ENCODE measurements at places on chromosomes 13 and 19.

GRCh38 chr19:53055117-53055516 lies 10.6 kb downstream of the ERVV-2 start:
- DNase-seq, result no peak

GRCh38 chr19:17817668-17818363 lies 3.5 kb downstream of the INSL3 start:
- DNase-seq, result no peak

- DNase-seq, result no peak
Measured at GRCh38 chr13:110600261-110600819, 15.0 kb upstream of the NAXD start.

DNA sequence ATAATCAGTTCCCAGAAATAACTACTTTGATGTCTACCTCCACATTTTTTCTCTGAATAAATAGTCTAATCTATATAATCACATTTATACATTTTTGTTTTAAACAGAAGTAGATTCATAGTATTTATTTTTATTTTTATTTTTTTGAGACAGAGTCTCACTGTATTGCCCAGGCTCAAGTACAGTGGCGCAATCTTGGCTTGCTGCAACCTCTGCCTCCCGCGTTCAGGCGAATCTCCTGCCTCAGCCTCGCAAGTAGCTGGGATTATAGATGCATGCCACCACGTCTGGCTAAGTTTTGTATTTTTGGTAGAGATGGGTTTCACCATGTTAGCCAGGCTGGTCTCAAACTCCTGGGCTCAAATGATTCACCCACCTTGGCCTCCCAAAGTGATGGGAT lies 16.7 kb downstream of the TM9SF2 start:
- no peak for DNase-seq

DNA sequence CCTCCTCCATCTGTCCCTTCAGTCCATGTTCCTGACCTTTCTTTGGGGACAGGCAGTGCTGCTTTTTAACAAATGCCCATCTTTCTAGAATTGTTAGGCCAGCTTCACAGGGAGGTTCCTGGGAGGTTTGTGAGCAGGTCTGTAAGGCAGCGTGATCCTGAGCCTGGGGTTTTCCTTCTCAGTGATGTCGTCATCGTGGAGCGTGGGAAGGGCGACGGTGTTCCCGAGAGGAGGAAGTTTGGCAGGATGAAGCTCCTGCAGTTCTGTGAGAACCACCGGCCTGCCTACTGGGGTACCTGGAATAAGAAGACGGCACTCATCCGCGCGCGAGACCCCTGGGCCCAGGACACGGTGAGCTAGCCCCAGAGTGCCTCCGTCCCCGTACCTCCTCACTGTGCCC lies 26.8 kb downstream of the CHAF1A start:
- DNase-seq, result no peak

- no peak for DNase-seq
Measured at GRCh38 chr13:51068501-51068900, 42.6 kb downstream of the C13orf42 start.

GRCh38 chr19:45772130-45772840 lies 3.2 kb upstream of the SIX5 start:
- DNase-seq, result no peak

- DNase-seq, result no peak
Measured at GRCh38 chr19:3610745-3611717, 4.4 kb upstream of the TBXA2R start.

GRCh38 chr19:18385675-18386542 lies at the start of gene GDF15:
Gene GDF15, plus strand, starts transcription at chr19:18386158. Its CDS starts 32 bp downstream, at chr19:18386190.
- no peak for DNase-seq

- DNase-seq, result peak; percentile 43
Measured at GRCh38 chr19:3556978-3557460, 367 bp downstream of the MFSD12 start.

DNA sequence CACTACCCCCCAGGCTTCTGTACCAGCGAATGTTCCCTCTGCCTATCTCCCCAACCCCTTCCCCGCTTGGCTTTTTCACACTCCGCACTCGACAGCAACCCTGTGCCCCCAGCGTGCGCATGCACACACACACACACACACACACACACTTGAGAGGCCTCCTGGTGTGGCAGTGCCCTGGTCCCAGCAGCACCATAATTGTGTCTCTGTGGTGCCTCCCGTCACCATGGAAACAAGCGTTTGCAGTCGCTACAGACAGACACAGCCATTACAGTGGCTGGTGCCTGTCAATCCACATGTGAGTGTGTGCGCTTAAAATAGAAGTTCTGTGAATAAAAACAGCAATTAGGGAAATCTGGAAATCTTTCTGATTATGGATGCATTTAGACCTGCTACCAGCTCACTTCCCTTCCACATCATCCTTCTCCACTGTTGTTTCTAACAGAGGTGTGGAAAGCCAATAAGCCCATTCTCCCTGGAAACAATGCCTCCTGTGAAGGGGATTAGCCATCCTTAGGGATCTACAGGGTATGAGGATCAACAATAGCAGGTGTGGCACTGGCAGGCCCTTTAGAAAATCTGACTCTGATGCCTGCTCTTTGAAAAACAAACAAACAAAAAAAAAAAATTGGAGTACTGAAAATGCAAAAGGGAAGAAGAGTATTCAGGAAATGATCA lies 146.3 kb downstream of the DCLK1 start:
- no peak for DNase-seq

- no peak for DNase-seq
Measured at GRCh38 chr19:38975861-38976271, 324 bp upstream of the FBXO17 start.

- no peak for DNase-seq
Measured at GRCh38 chr13:48630773-48631172, 23.0 kb upstream of the CYSLTR2 start.

- DNase-seq, result no peak
Measured at GRCh38 chr13:109947006-109947405, 160.6 kb upstream of the IRS2 start.

- no peak for DNase-seq
Measured at GRCh38 chr19:49643466-49643865, 1.5 kb downstream of the SCAF1 start.

DNA sequence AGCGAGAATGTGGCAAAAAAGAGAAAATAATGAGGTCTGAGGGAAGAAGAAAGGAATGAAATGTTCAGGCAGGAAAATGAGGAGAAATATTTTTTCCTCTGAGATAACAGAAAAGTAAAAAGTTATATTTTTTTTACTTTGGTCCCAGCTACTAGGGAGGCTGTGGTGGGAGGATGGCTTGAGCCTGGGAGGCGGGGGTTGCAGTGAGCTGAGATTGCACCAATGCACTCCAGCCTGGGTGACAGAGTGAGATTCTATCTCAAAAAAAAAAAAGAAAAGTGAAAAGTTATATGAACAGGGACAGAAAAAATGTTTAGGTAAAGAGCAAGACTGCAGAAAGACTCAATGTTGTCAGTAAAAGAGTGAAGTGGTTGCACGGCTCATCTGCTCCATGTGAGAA lies 603.7 kb upstream of the GPC6 start:
- no peak for DNase-seq

GRCh38 chr19:7554565-7554964 lies 19.0 kb downstream of the PNPLA6 start:
- DNase-seq, result no peak

GRCh38 chr13:29484236-29484635 lies 111.3 kb downstream of the SLC7A1 start:
- DNase-seq, result no peak

GRCh38 chr19:1807030-1807694 lies 4.9 kb downstream of the ATP8B3 start:
- DNase-seq, result no peak

DNA sequence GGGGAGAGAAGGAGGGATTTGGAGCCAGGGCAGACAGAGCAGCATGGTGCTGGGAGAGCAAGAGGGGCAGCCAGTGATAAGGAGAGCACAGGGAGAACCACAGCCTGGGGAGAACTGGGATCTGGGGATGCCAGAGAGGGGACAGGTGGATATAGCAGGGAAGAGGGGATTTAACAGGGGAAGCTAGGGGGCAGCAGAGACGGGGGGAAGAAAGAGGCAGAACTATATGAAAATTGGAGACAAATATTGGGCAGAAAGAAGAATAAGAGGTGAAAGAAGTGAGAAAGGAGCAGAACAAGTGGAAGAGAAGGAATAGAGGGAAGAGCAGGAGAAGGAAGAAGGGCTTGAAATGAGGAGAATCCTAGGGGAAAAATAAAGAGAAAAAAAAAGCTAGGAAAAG lies 6.5 kb upstream of the ZNF528 start:
- DNase-seq, result no peak

GRCh38 chr13:39016087-39016486 lies 21.8 kb downstream of the PROSER1 start:
- no peak for DNase-seq

- DNase-seq, result no peak
Measured at GRCh38 chr13:69737129-69737935, 370.3 kb upstream of the ATXN8OS start.

GRCh38 chr19:5182751-5183150 lies 157.9 kb downstream of the PTPRS start:
- no peak for DNase-seq

DNA sequence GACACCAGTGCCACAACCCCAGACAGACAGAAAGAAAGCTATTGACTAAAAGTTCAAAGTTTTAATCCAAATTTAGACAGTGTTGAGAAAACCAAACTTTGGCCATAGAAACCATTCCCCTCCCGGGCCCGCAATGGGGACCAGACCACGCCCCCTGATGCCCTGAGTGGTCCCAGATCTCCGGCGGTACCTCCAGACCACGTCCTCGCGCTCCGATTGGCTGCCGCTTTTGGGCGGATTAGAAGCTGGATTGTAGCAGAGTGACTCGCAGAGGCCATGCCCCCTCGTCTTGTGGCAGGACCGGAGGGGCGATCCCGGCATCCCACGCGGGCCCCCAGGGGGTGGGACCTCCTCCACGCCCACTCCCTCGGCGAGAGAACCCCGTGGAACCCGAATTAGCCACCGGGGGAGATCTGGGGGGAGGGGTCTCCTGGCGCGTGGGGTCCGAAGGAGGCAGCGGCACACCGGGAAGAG lies 797 bp upstream of the HSD17B14 start:
- peak; percentile 72 for DNase-seq

GRCh38 chr19:39405958-39406655 lies 540 bp upstream of the ZFP36 start:
- DNase-seq, result peak; percentile 84

- no peak for DNase-seq
Measured at GRCh38 chr19:793806-794205, 3.4 kb upstream of the PTBP1 start.

- DNase-seq, result no peak
Measured at GRCh38 chr13:30049692-30050091, 199.3 kb upstream of the UBL3 start.

Measured in stimulated activated CD8-positive, alpha-beta memory T cell treated with anti-CD3 and anti-CD28 coated beads, Interleukin-7, amount 100 ng/mL, for 4 hours (primary cell).